ENCODE measurements at places on chromosomes 2 and 18. TPM values are rescaled to one million over a fixed set of nuclear protein-coding genes. Genes with fewer than 3 reads are reported as not detected.

Gene ICOS
- total RNA-seq = not detected

Gene RESP18
- total RNA-seq = not detected

Gene CDK15
- total RNA-seq = not detected

Gene SCG2
- 0.56 TPM for total RNA-seq

GRCh38 chr2:163571423-163572102 lies 164.2 kb downstream of the FIGN start:
- H3K27ac ChIP-seq = no peak overlapping the region
- no peak overlapping the region for H3K4me3 ChIP-seq
- no peak for DNase-seq
- H3K36me3 ChIP-seq = no peaks in the 10 kb centered on the region

- peak overlapping the region; percentile 75 for H3K4me3 ChIP-seq
- no peaks in the 10 kb centered on the region for H3K27me3 ChIP-seq
- H3K4me1 ChIP-seq = peaks cover 29% of the 10 kb centered on the region
- no peak for DNase-seq
- peak overlapping the region; percentile 60 for H3K27ac ChIP-seq
Measured at GRCh38 chr18:3411327-3411726, 38.6 kb upstream of the TGIF1 start.

DNA sequence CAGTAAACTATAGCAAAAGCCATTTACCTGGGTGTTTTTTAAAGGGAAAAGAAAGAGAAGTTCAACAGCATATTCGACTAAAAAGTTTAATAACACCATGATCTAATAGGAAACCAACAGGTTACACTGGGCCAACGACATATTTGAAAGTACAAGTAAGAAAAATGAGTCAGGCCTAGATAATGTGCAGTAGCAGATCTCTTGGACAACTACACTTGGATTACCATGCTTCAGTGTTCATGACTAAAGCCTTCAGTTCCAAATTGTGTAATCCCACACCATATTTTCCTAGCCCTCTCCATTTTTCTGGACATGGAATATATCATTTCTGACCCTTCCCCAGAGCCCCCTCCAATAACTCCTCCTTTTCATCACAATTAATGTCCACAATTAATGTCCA lies 39.1 kb upstream of the FIGN start:
- H3K36me3 ChIP-seq = peaks cover 9% of the 10 kb centered on the region
- no peaks in the 10 kb centered on the region for H3K27me3 ChIP-seq
- peaks cover 68% of the 10 kb centered on the region for H3K4me1 ChIP-seq
- H3K27ac ChIP-seq = peak overlapping the region; percentile 16
- no peak overlapping the region for H3K4me3 ChIP-seq
- DNase-seq = peak; percentile 46

- no peak overlapping the region for H3K27ac ChIP-seq
- H3K27me3 ChIP-seq = peaks cover 67% of the 10 kb centered on the region
- DNase-seq = no peak
- H3K4me1 ChIP-seq = no peaks in the 10 kb centered on the region
Measured at GRCh38 chr2:25030702-25031101, 11.2 kb upstream of the EFR3B start.

- H3K4me3 ChIP-seq = no peak overlapping the region
- H3K27me3 ChIP-seq = no peaks in the 10 kb centered on the region
- DNase-seq = no peak
Measured at GRCh38 chr2:159677654-159678053, 34.7 kb upstream of the MARCHF7 start.

DNA sequence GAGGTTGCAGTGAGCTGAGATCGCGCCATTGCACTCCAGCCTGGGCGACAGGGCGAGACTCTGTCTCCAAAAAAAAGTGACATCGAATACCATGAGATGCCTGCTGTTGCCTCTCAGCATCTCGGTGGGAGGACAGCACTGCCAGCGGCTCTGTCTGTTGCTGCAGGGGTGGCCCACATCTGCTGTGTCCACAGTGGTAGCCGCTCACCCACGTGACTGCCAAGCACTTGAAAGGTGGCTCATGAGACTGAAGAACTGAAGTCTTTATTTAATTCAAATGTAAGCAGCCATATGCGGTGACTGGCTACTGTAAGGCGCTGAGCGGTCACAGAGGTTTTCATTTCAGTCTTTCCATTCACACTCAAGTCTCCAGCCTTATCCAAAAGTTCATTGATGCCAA lies 25.8 kb downstream of the IMPA2 start:
- no peaks in the 10 kb centered on the region for H3K4me1 ChIP-seq
- H3K27ac ChIP-seq = no peak overlapping the region
- H3K4me3 ChIP-seq = no peak overlapping the region
- H3K36me3 ChIP-seq = no peaks in the 10 kb centered on the region
- DNase-seq = no peak

DNA sequence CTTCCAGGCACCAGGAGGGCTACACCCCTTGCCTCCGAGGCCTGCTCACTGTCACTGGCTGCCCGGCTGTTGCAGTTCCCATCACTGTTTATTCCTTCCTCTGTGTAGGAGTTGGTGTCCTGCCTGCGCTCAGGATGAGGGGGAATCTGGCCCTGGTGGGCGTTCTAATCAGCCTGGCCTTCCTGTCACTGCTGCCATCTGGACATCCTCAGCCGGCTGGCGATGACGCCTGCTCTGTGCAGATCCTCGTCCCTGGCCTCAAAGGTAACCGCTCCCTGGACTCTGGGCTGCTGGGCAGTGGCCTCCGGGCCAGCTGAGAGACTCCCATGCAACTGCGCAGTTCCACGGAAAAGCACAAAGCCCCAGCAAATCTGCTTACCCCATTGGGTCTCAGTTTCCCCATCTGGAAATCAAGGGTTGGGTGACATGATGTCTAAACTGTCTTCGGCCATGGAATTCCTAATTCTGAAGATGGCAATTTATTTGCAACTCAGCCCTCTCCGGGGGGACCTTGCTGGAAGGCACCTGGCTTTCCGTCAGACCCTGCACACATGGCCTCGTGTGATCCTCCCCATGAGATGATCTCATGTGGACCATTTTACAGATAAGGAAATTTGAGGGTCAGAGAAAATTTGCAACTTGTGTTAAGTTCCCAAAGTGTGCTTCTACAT lies 9.4 kb downstream of the COLEC11 start:
- no peak for DNase-seq
- peak overlapping the region; percentile 66 for H3K27ac ChIP-seq
- H3K27me3 ChIP-seq = peaks cover 30% of the 10 kb centered on the region
- peaks cover 18% of the 10 kb centered on the region for H3K36me3 ChIP-seq

DNA sequence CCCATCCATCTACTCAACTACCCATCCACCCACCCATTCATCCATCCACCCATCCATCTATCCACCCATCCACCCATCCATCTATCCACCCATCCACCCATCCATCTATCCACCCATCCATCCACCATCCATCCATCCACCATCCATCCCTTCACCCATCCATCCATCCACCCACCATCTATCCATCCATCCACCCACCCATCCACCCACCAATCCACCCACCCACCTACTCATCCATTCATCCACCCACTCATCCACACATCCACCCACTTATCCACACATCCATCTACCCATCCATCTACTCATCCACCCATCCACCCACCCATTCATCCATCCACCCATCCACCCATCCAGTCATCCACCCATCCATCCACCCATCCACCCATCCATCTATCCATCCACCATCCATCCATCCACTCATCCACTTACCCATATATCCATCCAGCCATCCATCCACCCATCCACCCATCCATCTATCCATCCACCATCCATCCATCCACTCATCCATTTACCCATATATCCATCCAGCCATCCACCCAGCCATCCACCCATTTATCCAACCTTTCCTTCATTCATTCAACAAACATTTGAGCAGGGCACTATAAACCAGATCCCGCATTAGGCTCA lies 2.1 kb upstream of the NGEF start:
- no peak overlapping the region for H3K4me3 ChIP-seq
- H3K27me3 ChIP-seq = no peaks in the 10 kb centered on the region
- H3K27ac ChIP-seq = no peak overlapping the region
- no peak for DNase-seq
- no peaks in the 10 kb centered on the region for H3K36me3 ChIP-seq

DNA sequence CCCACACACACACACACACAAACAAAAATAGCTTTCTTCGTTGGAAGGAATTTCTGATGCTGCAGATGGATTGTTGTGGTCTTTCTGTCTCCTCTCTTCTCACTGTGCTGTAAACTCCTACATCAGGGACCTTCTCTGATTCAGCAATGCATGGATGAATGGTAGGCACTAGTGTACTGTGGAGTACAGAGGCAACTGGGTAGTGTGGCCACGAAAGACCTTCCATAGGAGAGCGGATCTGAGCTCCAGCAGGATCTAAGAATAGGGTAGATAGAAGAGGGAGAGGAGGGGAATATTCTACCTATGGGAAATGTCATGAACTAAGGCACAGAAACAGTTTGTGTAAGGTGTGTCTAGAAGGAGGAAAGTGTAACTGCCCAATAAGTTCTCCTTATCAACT lies 266.8 kb downstream of the MYCN start:
- H3K27me3 ChIP-seq = peaks cover 10% of the 10 kb centered on the region
- no peak overlapping the region for H3K4me3 ChIP-seq
- H3K36me3 ChIP-seq = no peaks in the 10 kb centered on the region
- no peak overlapping the region for H3K27ac ChIP-seq

- no peak overlapping the region for H3K27ac ChIP-seq
- H3K4me3 ChIP-seq = no peak overlapping the region
- no peaks in the 10 kb centered on the region for H3K4me1 ChIP-seq
- no peaks in the 10 kb centered on the region for H3K27me3 ChIP-seq
- no peaks in the 10 kb centered on the region for H3K36me3 ChIP-seq
Measured at GRCh38 chr2:65204461-65205210, 23.0 kb upstream of the ACTR2 start.

DNA sequence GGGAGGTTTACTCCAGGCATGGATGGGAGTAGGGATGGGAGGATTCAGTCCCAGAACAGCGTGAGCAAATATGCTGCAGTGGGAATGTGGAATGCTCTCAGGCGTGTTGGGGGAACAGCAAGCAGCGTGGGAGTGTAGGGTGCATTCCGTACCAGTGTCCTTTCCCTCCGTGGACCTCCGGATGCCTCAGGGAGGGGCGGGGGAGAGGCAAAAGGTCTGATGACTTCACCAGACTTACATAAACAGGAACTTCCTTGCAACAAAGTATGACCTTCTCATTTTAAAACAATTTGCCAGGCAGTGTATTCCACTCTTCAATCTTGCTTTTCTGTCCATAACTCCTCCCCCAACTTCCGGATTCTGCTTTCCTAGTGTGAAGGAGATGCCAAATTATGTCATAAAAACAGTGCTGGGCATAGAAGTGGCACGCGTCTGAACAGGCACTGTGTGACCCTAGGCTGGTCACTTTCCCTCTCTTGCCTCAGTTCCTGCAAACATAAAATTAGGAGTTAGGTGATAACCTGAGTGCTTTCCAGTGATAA lies 36.9 kb downstream of the RPL37A start:
- no peak for DNase-seq
- H3K4me3 ChIP-seq = no peak overlapping the region
- H3K27me3 ChIP-seq = no peaks in the 10 kb centered on the region
- H3K36me3 ChIP-seq = no peaks in the 10 kb centered on the region
- peaks cover 36% of the 10 kb centered on the region for H3K4me1 ChIP-seq
- no peak overlapping the region for H3K27ac ChIP-seq

DNA sequence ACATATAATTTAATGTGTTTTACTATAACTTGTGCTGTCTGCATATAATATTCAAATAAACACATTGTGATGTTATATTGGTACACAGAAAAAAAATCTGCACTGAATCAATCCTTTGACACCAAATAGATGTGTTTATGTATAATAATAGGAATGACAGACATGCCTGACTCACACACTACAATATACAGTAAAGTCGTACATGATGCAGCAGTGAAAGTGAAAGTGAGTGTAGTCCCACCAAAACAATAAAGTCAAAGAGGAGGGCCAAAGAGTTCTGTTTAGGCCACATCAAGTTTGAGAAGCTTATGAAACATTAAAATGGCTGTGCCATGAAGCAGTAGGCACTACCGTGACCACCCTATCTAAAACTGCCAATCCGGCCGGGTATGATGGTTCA lies 8.2 kb upstream of the RBM44 start:
- no peaks in the 10 kb centered on the region for H3K4me1 ChIP-seq
- no peak for DNase-seq
- H3K4me3 ChIP-seq = no peak overlapping the region

- peaks cover 68% of the 10 kb centered on the region for H3K27me3 ChIP-seq
- DNase-seq = no peak
- H3K4me1 ChIP-seq = no peaks in the 10 kb centered on the region
- no peak overlapping the region for H3K4me3 ChIP-seq
- H3K36me3 ChIP-seq = no peaks in the 10 kb centered on the region
Measured at GRCh38 chr18:45653090-45653489, 37.8 kb downstream of the SLC14A2 start.

DNA sequence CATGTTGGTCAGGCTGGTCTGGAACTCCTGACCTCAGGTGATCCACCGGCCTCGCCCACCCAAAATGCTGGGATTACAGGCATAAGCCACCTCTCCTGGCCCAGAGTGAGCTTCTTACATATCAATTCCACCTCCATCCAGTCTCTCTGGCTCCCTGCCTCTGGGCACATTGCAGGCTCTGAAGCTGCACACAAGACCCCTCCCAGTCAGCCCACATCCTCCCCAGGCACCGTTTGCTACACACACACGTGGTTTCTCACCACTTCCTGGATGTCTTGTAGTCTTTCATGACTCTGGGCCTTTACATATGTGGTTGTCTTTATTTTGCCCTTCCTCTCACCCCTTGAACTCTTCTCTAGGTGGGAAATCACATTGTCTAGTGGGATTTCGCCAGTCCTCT lies 64.0 kb upstream of the CABLES1 start:
- no peak overlapping the region for H3K4me3 ChIP-seq
- H3K4me1 ChIP-seq = peaks cover 8% of the 10 kb centered on the region
- DNase-seq = no peak
- no peak overlapping the region for H3K27ac ChIP-seq
- H3K27me3 ChIP-seq = no peaks in the 10 kb centered on the region

DNA sequence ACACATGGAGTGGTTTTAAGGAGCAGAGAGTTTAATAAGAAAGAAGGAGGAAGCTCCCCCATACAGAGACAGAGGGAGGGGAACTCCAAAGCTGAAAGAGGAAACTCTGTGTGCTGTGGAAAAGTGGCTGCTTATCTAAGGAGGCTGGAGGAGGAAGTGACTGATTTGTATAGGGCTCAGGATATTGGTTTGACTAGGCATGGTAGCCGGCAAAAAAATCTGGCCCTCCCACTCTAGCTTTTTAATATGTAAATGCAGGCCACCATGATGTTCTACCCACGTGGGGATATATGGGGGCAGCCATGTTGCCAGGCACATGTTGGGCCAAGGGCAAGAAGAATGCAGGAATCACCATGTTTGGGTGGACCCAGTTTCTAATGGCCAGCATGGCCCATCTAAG lies 64.3 kb downstream of the HNMT start:
- H3K4me1 ChIP-seq = no peaks in the 10 kb centered on the region
- DNase-seq = no peak
- H3K36me3 ChIP-seq = no peaks in the 10 kb centered on the region
- H3K27ac ChIP-seq = no peak overlapping the region

Data from Calu3 (cell line).